WTC11 (cell line): ENCODE measurements at places on chromosomes 7 and 10.

GRCh38 chr10:130715686-130716670 is 579.8 kb downstream of the GLRX3 start:
- no peak for DNase-seq

DNA sequence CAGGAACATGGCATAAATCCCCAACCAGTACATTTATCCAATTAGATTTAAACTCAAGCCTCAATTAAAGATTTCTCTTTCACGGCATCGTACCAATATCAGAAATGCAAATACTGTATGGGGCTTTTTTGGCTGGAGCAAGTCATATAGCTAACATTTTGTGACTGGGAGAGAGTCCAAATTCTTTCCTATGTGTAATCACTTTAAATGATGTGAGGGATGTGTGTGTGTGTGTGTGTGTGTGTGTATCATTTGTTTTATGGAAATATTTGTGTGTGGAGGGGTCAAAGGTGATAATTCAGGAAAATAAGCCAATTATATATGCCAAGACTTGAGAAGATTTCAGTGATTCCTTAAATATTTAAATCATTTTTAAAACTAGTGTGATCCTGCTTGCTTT is 196.6 kb downstream of the TRIL start:
- DNase-seq, result no peak

GRCh38 chr10:33120700-33121099 is 162.7 kb upstream of the ITGB1 start:
- no peak for DNase-seq

DNA sequence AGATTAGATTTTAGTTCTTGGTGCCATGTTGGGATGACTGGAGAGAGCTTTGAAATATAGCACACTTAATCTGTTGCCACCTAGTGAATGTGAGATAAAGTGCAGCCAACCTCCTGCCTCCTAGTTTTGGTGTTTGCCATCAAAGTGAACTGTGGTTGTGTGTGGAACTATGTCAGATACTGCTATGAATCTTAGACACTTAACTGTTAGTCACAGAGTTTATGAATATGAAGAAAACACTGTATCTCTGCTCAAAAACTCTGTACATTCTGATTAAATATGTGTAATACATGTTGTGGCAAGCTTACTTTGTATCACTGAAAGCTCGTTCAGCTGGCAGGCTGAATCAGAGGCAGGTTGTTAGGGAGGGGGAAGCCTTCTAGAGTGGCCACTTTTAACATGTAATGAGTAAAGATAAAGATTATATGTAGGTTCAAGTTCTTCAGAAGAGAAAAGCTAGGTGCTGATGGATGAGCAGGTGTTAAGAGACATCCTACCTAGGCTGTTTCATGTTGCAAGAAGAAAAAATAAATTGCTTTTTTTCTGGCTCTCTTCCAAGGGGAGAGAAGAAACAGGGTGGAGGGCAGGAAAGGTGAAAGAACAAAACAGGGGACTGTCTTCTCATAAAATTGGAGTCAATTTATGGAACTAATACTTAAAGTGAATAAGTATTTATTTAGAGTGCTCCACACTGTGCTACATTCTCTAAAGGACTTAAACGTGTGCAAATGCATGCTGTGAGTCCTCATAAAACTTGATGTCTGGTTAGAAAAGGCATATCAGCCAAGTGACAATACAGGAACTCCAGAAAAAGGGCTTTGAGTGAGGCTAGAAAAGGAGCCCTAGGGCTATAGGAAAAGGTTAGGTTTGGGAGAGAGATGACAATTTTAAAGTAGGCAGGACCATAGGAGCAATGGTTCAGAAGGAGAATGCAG is 14.1 kb upstream of the LAMB1 start:
- DNase-seq, result no peak

- DNase-seq, result no peak
These were observed 26.7 kb downstream of the CREB3L2 start for GRCh38 chr7:137975221-137975620.

DNA sequence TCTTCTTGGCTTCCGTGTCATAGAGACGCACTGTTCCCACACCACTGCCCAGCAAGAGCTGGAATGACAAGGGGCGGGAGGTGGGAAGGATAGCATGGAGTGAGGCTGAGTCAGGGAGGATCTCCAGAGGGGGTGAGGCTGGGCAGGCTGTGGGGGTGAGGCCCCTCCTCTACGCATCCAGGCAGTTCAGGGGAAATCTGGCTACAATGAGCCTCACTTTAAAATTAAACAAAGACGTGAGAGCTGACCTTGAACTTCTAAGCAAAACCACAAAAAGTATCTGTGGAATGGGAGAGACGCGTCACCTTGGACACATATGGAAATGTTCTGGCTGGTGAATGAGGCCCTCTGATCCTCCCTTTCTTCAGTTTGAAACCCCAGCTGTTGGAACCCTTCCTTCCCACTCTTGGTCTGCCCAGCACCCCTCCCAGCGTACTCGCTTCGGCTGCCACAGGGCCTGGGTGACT is 17.7 kb downstream of the WDR91 start:
- DNase-seq, result no peak
